GM12892 (cell line): ENCODE measurements at places on chromosomes 6 and 20.

DNA sequence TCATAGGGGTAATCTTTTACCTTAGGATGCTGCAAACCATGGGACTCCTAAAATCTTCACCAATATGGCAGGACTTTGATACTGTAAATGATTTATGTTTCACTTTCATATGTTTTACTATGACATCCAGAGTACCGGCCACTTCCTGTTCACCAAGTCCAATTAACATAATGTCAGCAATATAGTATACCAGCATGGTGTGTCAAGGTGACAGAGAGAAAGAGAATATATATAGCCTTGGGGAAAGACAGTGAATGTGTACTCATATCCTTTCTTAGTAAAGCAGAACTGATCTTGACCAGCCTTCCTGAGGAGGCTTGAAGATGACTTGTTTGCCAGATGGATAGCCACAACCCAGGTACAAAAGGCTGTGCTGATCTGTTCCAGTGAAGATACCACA, 127.9 kb downstream of the NRN1 start:
- DNase-seq, result no peak

DNA sequence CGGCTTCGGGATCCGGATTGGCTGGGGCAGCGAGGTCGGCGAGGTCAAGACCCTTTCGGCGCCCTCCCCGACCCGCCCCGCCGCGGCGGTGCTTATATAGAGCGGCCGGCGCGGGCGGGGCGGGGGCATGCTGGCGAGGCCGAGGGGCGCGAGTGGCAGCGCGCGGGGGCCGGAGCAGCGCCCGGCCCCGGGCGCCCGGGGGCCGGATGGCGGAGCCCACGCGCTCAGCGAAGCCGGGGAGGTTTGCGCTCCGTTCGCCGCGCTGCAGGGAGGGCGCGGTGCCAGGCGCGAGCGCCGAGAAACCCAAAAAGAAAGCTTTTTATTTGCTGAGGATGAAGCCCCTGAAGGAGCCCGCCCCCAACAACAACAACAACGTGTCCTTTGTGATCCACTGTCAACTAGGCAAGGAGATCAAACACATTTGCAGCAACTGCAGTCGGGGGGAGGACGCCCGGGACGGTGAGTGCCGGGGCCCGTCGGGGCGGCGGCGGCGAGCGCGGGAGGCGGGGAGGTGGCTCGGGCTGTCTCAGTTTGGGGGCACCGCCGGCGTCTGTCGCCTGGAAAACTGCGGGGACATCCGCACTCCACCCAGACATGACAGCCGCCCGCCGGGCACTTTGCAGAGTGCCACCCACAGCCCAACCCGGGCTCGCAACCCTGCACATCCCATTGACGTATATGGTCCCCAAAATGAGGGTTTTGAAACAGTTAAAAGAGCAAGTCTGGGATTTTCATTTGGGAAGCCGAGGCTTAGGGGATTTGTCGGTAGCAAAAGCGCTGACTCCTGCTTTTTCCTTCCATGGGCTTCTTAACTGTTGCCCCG, 297.3 kb downstream of the PHACTR1 start:
- no peak for DNase-seq

- no peak for DNase-seq
These were observed 58.8 kb downstream of the REV3L start for GRCh38 chr6:111423960-111424846.

GRCh38 chr20:9081423-9081966, 12.6 kb downstream of the PLCB4 start:
- DNase-seq, result no peak

- no peak for DNase-seq
These were observed 474.4 kb upstream of the RNF217 start for GRCh38 chr6:124487623-124488431.

- DNase-seq, result no peak
These were observed 215.3 kb upstream of the KCNQ5 start for GRCh38 chr6:72406517-72406916.

- DNase-seq, result no peak
These were observed 9.5 kb upstream of the NR2E1 start for GRCh38 chr6:108156180-108156937.

GRCh38 chr6:89301586-89302194, 13.4 kb downstream of the GABRR2 start:
- no peak for DNase-seq

DNA sequence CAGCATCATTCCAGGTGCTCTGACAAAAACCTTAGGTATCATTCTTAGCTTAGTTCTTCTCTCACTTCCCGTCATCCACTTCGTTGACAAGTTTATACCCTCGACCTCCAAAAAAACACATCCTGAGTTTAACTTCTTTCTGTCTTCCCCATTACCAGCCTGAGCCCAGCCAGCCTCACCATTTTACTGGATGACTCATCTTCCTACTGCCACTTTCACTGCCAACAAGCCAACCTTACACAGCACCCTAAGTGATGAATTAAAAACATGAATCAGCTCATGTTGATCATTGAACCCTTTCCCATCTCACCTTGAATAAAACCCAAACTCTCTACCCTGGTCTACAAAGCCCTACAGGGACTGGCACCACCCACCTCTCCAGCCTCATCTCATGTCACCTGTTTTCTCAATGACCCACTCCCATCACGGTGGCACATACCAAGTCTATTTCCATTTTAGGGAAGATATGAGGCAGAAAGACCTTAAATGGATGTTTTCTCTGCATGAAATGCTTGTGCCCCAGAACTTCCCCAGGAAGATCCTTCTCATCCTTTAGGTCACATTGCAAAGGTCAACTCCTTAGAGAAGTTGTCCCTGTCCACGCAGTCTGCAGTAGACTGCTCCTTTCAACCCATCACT, 9.9 kb upstream of the UST start:
- DNase-seq, result no peak

GRCh38 chr6:153044295-153044694, 41.8 kb upstream of the MTRF1L start:
- no peak for DNase-seq

GRCh38 chr20:16346956-16347355, 226.3 kb downstream of the KIF16B start:
- DNase-seq, result no peak

GRCh38 chr6:170051229-170052172, 239.4 kb downstream of the DLL1 start:
- no peak for DNase-seq

DNA sequence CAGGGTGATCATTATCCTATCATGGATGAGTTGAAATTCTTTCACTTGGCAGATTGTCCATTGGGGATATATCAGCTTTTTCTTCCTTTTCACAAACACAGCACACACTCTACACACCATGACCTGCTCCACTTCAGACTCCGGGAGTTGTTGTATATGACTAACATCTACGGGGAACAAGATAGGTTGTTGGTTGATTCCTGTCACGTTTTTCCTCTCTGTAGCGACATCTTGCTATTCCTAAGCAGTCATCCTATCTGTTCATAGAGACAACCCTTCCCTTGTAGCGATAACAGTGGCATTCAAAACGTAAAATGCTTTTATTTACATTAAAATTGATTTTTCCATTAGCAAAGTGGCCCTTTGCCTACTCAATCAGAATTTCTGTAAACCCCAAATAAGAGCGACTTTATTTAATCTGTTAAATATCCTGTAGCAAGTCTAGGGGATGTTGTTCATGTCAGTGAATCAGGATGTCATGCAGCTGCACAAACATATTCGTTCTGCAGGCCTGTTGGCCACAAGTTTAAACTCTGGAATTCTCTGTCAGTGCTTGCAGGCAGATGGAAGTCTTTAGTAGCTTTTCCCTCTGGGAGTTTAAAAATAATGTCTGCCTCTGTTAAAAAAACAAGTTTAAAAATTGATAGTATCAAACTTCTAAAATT, 23.1 kb downstream of the PHACTR2 start:
- no peak for DNase-seq

GRCh38 chr6:5080574-5080973, 4.6 kb upstream of the PPP1R3G start:
- no peak for DNase-seq

GRCh38 chr6:151498327-151498726, 4.5 kb downstream of the CCDC170 start:
- no peak for DNase-seq

DNA sequence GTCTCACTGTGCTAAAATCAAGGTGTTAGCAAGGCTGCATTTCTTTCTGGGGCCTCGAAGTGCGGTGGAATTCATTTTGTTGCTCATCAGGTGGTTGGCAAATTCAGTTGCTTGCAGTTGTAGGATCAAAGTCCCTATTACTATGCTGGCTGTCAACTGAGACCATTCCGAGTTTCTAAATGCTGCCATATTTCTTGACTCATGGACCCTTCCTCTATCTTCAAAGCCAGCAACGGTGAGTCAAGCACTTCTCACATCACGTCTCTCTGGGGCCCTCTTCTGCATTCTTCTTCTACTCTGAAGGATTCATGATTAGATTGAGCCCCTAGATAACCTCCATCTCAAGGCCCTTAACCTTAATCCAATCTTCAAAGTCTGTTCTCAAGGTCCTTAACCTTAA, 619.7 kb downstream of the HACE1 start:
- no peak for DNase-seq

- no peak for DNase-seq
These were observed 54.3 kb downstream of the PPP1R14C start for GRCh38 chr6:150196942-150197745.

GRCh38 chr6:14547284-14547998, 429.9 kb downstream of the CD83 start:
- no peak for DNase-seq

GRCh38 chr6:31702405-31702818, 712 bp downstream of the ABHD16A start:
- no peak for DNase-seq

GRCh38 chr6:110490110-110490509, 13.7 kb upstream of the SLC22A16 start:
- no peak for DNase-seq

GRCh38 chr20:44838521-44838920, 28.2 kb upstream of the RIMS4 start:
- no peak for DNase-seq

DNA sequence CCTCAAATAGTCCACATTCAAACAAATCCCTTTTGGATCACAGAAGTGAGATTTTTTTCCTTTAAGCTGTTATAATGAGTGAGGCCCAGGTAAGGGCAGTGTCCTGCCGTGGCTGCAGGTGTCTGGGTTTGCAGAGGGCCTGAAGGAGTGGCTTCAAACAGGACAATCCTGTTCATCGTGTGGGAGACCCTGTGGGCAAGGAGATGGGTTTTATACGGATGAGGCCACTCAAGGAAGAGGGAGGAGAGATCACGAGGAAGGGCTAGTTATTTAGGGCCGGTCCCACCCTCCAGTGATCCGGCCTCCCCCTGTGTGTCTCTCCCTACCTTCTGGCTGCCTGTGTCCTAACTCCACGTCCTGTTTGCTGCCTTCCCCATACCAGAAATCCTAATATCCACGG, 33.8 kb downstream of the PPP1R14C start:
- no peak for DNase-seq

- no peak for DNase-seq
These were observed 13.2 kb upstream of the SCRT2 start for GRCh38 chr20:688809-689212.

DNA sequence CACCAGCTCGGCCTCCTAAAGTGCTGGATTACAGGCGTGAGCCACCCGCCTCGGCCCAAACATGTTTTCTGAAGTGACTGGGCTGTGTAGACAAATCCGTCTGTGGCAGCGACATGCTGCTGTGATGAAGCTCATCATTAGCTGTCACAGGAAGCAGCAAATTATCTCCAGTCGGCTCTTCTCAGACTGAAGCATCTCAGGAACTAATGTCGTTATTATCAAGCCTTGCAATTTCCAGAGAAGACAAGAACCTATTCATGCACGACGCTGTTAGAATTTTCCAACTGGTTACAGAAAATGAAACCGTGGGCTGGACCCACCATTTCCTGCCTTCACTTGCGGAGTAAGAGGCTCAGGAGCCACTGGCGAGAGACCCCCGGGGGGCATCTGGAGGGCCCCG, 17.1 kb upstream of the NTSR1 start:
- no peak for DNase-seq

GRCh38 chr6:31266567-31267360, 5.1 kb downstream of the HLA-C start:
- no peak for DNase-seq

- DNase-seq, result no peak
These were observed 52.7 kb downstream of the RSPH3 start for GRCh38 chr6:158947284-158947683.

GRCh38 chr6:10429638-10430427, 15.0 kb upstream of the TFAP2A start:
- DNase-seq, result no peak

DNA sequence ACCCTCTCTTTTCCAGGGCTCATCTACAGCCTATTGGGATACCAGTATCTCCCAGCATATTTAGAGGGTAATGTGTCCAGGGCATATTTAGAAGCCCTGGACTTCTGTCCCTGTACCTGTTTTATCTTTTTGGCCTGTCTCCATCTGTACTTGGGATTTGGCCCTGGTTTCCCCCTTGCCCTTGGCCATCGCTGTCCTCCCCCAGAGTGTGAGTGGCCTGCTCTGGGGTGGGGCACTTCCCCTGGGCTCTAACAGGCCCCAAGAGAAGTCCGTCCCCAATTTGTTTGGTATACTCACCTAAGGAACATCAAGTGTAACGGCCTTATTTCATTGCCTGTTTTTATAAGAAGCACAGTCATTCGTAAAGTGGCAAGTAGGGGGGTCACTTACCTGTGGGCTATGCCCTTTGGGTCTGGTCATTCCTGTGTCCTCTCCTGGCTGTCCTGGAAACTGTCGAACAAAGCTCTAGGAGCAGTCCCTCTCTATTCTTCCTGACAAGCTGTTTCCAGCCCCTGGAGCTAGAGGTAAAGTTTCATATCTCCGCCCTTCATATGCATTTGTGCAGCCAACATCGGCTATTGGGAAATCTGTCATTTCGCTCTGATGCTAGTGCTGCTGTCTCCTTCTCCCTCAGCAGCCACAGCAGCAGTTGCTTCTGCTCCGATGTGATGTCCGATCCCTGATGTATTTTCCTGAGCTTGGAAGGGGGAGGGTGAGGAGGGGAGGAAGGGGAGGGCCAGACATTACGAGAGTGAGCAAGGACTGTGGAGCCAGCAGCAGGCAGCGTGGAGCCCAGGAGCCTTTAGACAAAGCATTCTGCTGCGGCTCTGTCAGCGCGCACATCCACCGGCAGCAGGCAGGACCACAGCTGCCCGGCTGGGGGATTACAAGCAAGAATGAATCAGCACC, 83.4 kb downstream of the TCP11 start:
- no peak for DNase-seq

- no peak for DNase-seq
These were observed 866 bp upstream of the MYO6 start for GRCh38 chr6:75748003-75748742.

- DNase-seq, result no peak
These were observed 23.8 kb upstream of the KHDC1 start for GRCh38 chr6:73286752-73287151.

DNA sequence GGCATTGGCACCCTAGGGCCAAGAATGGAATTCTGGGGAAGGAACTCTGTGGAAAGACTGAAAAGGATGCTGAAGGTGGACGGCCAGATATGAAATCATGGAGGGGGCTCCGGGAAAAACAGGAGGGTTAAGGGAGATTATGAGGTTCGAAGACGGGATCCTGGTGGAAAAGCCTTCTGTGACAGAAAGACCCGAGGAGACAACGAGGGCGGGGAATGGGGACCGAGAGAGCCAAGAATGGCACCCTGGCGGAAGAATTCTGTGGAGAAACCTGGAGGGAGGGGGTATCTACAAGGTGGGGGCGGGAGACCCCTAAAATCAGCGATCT, 426 bp downstream of the TRMT6 start:
- DNase-seq, result no peak

GRCh38 chr6:13098793-13099570, 229.4 kb downstream of the TBC1D7 start:
- no peak for DNase-seq
